ENCODE measurements at places on chromosomes 2 and 18.

- no peak for DNase-seq
Measured at GRCh38 chr18:59902131-59902992, 2.6 kb downstream of the PMAIP1 start.

DNA sequence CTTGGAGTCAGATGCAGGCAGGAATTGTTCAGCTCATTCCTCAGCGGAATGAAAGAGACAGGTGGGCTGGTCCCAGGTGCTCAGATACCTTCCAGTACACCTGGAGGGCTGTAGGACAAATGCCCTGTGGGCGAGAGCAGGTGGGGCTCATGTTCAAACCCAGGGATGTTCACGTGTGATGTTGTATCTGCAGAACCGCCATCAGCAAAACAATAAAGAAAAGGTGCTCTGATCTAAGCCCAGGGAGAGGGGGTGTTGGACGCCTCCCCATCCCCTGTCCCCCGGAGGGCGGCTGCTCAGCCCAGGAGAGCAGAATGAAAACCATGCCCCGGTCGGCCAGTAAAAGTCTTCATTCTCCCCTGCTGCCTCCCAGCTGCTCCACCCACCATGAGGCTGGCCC is 197.4 kb downstream of the HAUS1 start:
- DNase-seq = no peak

DNA sequence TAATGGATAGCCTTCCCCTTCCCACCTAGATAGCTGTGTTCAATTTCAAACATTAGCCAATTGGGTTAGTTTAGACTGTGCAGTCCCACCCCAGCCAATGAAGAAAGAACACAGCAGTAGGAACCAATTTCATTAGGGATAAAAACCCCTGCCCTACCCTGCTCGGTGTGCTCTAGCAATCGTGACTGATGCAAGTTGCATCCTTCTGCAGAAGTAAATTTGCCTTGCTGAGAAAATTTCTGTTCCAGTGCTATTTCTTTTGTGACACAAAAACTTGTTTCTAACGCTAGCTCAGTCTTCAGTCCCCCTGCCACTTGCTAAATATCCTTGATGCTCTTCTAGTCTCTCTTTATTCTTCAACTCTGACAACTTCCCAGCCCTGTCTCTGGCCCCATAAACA is 15.2 kb upstream of the SAP130 start:
- DNase-seq = no peak

DNA sequence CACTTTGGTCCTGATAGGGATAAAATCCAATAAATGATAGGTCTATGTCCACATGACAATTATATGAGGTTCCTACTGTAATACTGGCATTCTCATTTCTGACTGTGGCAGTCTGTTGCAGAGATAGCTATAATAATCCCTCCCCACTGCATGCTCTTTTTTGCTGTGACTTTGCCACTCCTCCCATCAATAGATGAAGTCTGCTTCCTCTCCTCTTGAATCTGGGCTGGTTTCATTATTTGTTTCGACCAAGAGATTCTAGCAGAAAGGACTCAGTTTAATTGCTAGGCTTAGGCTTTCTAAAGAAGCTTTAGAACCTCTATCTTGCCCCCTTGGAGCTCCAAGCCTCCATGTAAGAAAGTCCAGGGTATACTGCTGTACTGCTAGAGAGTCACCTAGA is 23.3 kb upstream of the CREB1 start:
- DNase-seq = no peak

GRCh38 chr2:151861174-151861573 is 33.0 kb upstream of the ARL5A start:
- no peak for DNase-seq

DNA sequence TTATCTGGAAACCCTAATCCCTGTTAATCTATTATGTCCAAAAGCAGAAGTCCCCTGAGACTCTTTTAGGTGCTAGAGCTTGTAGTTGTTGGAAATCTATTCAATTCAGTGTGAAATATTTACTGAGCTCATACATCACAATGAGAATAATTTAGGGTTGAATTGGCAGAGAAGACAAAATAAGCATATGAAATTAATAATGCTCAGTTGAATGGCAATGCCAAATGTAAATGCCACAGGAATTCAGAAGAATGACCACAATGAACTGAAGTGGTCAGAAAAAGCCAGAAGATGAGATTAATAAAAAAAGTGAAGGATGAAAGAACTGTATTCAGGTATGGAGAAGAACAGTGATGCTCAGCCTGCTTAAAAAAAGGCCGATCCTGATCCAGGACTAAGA is 8.0 kb upstream of the STAT4 start:
- no peak for DNase-seq

DNA sequence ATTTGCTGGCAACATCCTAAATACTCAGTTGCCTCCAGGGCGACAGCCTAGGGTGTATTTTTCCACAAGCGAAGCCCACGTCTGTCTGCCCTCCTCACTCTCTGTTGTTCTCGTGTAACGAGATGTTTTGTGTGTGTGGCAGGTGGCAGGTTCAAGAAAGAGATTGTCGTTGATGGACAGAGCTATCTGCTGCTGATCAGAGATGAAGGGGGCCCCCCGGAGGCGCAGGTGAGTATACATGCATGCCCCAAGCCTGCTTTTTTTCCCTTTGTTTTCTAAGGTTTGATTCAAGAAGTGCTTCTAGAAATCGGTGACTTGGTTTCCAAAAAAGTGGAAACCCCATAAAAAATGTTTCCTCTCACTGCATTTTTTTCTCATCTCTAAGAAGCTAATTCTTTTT is 247.0 kb downstream of the AGAP1 start:
- no peak for DNase-seq

- DNase-seq = no peak
Measured at GRCh38 chr2:109644571-109645275, 30.6 kb downstream of the SOWAHC start.

DNA sequence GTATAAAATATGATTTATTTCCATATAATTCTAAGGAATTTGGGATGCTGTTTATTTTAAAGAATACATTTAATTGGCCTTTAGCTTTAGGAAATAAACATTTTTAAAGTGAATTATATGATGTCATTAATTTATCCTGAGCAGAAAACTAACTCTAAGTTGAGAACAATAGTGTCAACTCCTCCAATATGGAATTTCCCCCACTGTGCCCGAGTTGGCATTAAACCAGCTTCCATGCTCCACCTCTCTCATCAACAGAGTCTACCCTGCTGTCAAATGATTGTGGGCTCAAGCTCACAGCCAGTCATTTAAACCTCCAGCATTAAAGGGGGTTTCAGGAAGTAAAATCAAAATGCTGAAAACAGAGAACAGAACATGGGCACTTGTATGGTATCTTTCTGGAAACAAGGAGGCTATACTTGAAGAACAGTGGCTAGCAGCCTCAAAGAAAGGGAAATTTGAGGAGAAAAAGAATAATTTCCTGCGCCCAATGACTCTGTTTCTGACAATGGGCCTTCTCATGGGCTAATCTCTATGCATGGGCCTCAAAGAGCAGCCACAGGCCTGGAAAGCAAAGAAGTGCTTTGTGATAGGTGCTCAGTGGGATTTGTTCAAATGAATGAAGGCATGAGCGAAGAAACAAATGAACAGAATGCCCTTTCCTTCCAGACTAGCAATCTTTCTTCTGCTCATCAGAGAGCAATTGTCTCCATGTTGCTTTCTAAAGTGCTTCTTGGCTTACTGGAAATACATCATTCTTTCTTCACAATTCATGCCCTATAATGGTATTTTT is 252.8 kb downstream of the MTX2 start:
- no peak for DNase-seq

DNA sequence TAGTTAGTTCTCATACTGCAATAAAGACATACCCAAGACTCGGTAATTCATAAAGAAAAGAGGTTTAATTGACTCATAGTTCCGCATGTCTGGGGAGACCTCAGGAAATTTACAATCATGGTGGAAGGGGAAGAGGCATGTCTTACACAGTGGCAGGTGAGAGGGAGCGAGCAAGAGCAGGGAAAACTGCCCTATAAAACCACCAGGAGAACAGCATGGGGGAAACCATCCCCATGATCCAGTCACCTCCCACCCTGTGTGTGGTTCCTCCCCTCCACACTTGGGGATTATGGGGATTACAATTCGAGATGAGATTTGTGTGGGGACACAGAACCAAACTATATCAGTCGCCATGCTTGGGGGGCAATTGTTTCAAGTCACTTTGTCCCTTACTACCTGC is 1.1 kb upstream of the SSB start:
- no peak for DNase-seq

DNA sequence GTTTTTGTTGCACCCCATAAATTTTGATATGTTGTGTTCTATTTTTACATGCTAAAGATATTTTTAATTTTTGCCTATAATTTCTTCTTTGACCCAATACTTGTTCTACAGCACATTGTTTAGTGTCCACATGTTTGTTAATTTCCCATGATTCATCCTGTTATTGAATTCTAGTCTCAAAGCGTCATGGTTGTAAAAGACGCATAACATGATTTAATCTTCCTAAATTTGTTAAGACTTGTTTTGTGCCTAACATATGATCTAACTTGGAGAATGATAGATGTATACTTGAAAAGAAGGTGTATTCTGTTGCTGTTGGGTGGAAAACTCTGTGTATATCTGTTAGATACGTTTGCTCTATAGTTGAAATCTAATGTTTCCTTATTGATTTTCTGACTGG is 27.1 kb upstream of the SULT1C3 start:
- no peak for DNase-seq

DNA sequence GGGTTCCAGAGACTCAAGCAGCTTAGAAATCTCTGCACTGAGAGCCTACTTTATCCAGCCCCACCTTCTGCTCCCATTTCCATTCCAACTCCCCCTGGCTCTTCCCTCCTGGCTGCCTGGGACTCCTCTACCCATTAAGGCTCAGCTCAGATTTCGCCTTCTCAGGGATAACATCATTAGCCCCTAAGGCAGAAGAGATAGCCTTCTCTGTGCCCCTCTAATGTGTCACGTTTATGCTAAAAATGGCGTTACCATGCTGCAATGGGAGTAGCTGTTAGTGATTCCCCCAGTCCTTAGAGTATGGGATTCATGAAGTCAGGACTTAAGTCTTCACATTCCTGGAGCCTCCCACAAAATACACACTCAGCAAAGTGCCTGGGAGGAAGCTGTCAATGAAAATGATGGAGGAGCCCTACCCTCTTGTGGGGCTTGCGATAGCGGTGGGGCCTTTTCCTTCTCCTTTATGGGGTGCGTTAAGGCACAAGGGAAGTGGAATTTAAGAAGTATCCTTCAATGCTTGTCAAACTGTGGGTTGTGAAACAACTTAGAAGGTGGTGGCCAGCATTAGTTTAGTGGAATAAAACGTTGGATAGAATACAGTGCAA is 144.7 kb upstream of the COPS8 start:
- no peak for DNase-seq

DNA sequence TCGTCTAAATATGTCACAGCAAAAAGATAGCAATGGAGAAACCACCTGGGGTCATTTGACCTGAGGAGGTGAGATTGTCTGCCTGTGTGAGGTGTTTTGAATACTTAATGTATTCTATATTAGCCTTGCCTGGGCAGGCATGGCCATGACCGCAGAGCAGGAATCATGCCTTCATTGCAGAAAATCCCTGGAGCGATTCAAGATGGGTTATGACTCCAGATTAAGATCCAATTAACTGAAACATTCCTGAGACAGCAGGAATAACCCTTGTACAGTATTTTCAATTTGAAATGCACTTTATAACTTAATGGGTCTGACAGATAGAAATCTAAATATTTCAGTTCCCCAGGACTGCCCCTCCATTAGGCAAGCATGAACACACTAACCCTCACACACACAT is 227.3 kb upstream of the RAB6C start:
- DNase-seq = no peak

GRCh38 chr2:643334-643733 is 33.9 kb downstream of the TMEM18 start:
- DNase-seq = no peak

- no peak for DNase-seq
Measured at GRCh38 chr2:8490166-8490721, 191.6 kb upstream of the ID2 start.

GRCh38 chr18:9665314-9665713 is 42.8 kb upstream of the RAB31 start:
- DNase-seq = no peak

DNA sequence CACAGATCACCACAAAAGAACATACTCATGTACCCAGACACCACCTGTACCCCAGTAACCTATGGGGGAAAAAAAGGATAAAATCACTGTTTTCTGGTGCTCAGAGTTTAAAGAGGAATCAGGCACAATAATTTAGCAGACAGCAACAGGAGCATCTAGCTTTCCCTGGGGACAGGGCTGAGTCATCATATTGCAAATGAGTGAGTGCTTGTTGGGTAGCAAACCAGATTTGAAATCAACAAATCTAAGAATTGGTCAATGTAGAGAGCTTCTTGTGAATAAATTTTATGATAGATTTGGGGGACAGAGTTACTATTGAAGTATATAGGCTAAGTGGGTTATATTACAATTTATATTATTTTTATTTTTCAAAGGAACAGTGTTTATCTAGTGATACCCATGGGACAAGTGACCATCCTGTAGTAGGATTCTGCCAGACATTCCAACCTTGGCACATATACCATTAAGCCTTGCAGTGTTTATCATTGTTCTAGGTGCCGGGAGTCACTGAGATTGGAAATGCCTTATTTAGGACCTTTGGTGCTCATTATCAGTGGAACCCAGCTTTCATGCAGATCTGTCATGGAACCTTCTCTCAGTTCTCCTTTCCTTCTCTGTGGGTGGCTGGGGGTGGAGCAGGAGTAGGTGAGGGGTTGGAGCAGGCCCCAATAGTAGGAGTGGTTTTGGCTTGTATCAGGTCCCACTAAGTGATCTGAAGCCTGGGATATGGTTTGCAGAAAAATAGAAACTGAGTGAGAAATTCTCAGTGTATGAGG is 117.2 kb downstream of the CERS6 start:
- no peak for DNase-seq

GRCh38 chr2:7161501-7161900 is 244.3 kb downstream of the RNF144A start:
- DNase-seq = no peak

DNA sequence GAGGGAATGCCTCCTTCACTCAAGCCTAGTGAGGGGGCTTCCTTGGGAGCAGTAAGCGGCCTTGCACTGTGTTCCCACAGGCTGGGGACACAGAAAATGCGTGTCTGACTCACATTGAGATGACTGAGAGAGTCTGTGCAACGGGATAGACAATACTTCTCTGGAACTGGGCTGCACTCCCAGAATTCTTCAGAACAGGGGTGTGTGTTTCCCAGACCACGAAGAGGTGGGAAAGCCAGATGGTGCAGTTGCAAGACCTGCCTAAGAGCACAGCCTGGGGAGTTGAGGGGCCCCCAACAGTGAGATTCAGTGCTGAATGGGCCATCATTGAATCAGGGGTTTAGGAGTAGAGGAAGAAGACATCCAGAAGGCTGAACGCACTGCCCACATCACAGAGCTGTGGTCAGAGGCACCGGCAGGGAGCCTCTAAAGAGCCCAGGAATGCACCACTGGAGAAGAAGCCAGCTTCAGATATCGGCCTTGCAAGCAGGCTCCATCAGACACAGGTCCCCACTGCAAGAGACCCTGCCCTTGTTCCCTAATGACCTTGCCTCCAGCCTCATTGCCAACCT is 36.6 kb upstream of the MRPL19 start:
- no peak for DNase-seq

DNA sequence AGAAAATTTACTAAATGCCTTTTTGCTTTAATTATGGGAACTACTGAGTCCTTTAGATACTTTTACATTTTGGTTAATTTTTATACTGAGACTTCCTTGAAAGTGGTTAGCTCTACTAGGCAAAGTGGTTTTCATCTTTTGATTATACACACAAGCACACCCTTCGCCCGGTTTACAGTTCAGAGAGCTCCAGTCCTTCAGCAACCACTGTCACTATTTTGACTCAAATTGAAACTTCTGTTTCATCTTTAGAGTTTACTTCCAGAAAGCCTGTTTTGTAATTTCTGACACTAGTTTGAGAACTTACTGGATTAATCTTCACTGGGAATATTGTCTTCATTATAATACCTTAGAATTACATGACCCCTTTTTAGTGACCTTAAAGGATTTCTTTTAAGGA is 140.3 kb upstream of the FOSL2 start:
- no peak for DNase-seq
